ENCODE measurements at places on chromosomes 4 and X.

- DNase-seq, result no peak
Measured at GRCh38 chr4:40937140-40937725, 187.5 kb downstream of the NSUN7 start.

DNA sequence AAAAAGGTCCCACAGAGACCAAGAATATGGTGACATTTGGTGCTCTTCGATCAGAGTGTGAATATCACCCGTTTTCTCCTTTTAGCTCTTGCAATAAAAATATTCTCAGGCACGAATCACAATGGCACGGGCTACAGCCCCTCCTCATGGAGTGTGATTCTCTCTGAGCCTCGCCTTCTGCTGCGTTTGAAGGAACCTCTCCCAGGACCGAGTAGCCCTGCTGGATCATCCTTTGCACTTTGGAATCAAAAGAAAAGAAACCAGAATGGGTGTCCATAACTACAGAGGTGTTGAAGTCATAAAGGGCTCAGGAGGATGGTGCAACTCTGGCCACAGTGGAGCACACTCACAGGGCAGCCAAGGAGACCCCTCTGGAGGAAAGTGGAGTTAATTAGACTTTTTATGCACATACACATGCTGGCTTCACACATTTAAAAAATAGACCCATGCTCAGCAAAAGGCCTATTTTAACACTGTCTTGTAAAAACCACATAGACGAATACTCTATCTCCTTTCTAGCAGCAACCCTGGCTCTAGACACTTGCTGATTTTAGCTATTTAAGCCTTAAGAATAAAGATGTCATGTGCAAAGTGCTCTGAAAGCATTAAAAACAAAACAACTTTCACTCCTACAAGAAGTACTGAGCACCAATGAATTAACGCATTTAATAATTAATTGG lies 19.1 kb downstream of the MAML3 start:
- no peak for DNase-seq

GRCh38 chrX:10926404-10926803 lies 184.7 kb upstream of the HCCS start:
- no peak for DNase-seq

DNA sequence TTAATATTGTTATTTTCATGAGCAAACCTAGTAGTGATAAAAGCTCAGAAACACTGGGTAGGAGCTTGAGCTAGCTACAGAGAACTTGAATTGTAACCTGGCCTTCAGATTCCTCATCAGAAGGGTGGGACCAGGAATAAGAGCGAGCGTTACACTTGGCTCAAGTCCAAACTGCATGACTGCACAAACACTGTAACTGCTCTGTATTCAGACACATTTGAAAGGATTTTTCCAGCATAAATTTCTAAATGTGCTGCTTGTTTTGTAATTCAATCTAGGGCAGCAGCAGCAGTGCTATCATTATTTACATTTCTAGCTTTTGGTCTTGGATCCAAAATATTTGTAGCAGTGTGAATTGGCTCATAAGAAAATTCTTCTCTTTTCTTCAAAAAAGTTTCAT lies 133.0 kb upstream of the TMLHE start:
- DNase-seq, result no peak

DNA sequence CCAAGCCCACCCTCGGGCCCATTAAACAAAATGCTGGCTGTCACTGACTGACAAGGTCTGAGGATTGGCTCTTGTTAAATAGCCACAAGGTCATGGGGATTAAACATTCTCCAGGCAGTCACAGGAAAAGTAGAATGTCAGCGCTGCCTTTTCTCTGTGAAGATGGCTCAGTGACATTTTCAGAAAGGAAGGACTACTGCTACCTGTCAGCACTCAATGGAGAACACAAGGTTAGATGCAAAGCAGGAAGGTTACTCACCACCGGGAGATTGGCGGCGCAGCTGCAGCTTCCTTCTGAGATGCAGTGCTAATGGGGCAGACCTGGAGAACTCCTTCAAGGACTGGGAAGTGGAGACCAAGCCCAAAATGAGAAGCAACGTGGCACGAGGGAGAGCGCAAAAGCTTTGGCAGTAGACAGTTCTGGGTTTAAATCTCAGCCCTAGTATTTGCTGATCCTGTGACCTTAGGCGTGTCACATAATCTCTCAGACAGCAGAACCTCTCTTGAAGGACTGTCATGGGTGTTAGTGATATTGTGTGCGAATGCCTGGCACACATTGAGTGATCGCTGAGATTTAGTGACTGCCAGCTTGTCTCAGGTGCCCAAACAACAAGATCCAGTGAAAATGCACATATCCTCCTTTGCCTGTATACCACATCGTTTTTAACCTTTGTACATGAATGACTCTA lies 213.1 kb upstream of the BOD1L1 start:
- DNase-seq, result no peak

DNA sequence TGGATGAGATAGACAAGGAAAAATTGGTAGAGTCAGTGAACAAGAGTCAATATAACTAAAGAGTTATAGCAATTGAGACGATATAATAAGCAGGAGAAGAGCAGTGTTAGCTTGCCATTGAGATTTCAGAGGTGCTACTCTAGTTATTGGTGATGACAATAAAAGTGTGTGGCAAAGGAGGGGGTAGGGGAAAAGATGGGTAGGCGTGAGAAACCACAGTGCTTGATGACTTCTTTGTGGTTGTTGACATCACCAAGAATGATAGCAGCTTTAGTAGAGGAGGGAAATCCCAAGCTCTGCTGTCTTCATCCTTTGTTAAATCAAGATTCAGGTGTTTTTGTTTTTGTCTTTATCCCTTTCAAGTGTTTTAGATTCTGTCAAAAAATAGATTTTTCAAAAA lies 179.9 kb upstream of the PPP3CA start:
- peak; percentile 26 for DNase-seq
